ENCODE measurements at places on chromosomes 7 and 10.

DNA sequence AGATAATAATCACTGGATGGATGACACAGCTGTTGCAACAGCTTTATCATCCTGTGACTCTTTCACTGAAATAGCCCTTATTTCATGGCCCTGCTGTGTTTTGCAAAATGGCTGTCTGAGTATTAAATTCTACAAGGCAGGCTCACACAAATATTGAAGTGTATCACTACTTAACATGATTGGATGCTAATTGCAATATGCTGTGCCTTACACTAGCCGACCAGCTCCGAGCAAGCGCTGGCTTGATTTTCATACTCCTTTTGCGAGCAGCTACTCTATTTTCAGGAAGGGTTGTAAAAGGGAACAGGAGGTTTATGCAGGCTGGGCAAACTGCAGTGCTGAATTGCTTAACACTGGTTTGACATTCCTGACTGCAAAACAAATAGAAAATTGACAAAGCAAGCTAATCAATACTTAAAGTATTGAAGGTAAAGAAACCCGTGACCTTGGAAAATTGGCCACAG is 121.6 kb downstream of the CACNB2 start:
- no peak for DNase-seq

GRCh38 chr10:76408646-76409045 is 977.2 kb downstream of the LRMDA start:
- DNase-seq = no peak

DNA sequence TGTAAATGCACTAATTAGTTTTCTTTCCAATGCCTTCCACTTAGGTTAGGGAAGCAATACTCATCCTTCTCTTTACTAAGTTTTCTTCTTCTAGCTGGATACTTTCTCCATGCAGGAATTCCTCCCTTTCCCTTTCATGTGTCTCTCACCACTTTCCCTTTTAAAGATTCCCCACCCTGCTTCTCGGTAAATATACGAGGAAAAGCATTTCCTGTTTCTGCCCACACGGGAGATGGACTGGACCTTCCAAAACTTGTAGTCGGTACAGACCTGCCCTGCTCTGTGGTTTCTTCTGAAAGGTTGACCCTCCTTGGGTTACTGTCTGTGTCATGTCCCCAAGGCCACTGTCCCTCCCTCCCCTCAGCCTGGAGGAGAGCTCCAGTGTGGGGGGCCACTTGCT is 58.9 kb upstream of the LYZL2 start:
- no peak for DNase-seq

GRCh38 chr7:99531354-99531765 is 20.6 kb downstream of the FAM200A start:
- DNase-seq = no peak

GRCh38 chr7:55066524-55066923 is 47.7 kb downstream of the EGFR start:
- no peak for DNase-seq

GRCh38 chr10:34033078-34033477 is 698.6 kb upstream of the NRP1 start:
- no peak for DNase-seq

DNA sequence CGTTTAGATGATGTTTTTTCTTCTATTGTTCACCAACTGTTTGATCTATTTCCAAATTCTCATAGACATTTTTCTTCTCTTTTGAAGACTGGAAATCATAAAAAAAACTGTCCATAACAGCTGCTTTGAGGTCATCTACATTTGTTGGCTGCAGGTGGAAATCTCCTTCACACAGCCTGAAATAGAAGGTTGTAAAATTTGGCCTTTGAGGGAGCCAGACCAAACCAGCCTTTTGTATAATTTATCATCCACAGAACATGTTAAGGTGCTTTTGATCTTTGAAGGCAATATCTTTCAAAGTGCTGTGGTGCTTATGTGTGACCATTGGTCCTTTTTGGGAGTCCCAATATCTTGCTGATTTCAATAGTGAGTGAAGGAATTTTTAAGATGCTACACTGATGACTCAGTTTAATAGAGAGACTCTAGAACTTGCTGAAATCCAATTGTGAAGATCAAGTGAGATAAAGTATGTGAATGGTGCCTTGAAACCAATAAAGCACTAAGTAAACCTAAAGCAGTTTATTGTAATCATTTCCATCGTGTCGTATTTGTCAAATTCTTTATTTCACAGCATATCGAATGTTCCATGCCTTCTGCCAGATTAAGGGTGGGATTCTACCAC is 5.4 kb downstream of the FERD3L start:
- no peak for DNase-seq

GRCh38 chr10:45580371-45581215 is 92.0 kb downstream of the ZFAND4 start:
- DNase-seq = no peak

DNA sequence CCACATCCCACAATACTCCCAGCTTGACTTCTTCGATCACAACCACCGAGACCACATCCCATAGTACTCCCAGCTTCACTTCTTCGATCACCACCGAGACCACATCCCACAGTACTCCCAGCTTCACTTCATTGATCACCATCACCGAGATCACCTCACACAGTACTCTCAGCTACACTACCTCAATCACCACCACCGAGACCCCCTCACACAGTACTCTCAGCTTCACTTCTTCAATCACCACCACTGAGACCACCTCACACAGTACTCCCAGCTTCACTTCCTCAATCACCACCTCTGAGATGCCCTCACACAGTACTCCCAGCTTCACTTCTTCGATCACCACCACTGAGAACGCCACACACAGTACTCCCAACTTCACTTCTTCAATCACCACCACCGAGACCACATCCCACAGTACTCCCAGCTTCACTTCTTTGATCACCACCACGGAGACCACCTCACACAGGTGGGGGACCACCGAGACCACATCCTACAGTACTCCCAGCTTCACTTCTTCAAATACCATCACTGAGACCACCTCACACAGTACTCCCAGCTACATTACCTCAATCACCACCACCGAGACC is 8.6 kb downstream of the MUC3A start:
- DNase-seq = no peak

GRCh38 chr7:158795272-158795671 is 34.0 kb downstream of the ESYT2 start:
- DNase-seq = no peak

GRCh38 chr7:2566348-2566889 is 7.6 kb downstream of the IQCE start:
- no peak for DNase-seq

GRCh38 chr7:49367072-49367471 is 406.4 kb upstream of the VWC2 start:
- DNase-seq = no peak

DNA sequence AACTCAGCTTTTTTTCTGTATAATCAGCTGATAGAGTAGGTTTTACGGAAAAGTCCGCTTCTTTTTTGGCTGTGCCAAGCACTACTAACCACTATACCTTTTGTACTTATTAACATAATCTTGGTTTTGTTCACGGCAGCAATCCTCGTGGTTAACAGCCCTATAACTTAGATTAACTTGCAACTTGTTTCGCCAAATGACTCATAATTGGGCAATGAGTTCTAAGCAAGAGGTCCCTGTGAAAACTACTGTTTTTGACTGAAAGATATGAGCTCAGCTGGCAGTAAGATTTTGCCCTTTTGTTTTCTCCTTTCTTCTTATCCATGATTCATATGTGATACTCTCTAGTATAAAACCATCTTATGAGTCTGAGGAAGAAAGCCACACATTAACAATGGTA is 345.0 kb upstream of the PCDH15 start:
- no peak for DNase-seq

GRCh38 chr10:132684164-132684891 is 101.6 kb downstream of the NKX6-2 start:
- DNase-seq = no peak

- no peak for DNase-seq
Measured at GRCh38 chr10:34423673-34424625, 391.1 kb downstream of the PARD3 start.

- no peak for DNase-seq
Measured at GRCh38 chr7:43584195-43584586, 1.3 kb downstream of the STK17A start.

DNA sequence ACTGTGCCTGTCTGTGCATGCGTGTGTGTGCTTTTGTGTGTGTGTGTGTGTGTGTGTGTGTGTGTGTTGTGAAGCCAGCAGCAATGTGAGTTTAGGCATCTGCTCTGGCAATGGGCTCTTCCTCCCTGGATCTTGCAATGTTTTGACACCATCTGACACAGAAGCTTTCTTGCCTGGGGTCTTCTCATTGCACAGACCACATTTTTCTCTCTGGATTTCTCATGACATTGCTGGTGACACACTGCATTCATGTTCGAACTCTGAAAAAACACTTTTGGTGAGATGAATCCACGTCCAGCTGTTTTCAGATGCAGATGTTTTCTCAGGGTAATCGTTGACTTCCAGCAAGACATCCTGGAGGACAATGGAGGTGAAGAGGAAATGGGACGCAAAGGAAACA is 63.0 kb upstream of the FZD8 start:
- no peak for DNase-seq

DNA sequence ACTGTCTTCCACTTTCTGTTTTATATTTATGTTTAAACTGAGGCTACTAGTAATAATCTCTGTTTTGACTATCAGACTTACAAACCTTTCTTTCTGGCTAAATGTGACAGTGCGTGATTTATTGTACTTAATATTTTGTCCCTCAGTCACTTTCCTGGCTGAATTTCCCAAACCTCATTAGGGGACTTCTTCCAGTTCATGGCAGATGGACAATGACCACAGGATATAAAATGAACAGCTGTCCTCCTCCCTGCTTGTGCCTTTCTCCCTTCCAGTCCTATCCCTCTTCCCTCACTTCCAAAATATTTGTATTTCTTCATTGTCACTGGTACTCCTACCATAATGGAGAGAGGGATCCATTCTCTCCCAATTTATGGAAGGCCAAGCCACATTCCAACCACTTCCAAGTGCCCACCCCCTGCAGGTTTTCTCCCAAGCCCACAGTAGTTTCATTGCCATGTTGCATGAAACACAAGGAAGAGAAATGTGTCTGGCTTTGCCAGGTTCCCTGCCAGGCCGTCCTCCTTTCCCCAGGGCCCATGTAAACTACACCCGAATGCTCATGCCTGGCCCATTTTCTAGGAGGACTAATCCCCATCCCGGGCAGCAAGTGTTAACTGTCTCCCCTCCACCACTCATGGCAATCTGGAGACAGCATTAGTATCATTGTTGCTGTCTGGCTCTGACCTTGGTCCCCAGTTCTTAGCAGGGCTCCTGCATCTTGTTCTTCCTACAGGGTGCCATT is 269.5 kb upstream of the SLC26A5 start:
- DNase-seq = no peak

GRCh38 chr10:106978756-106979155 is 185.8 kb downstream of the SORCS1 start:
- no peak for DNase-seq

GRCh38 chr10:104391150-104391968 is 37.7 kb downstream of the CFAP58 start:
- no peak for DNase-seq

DNA sequence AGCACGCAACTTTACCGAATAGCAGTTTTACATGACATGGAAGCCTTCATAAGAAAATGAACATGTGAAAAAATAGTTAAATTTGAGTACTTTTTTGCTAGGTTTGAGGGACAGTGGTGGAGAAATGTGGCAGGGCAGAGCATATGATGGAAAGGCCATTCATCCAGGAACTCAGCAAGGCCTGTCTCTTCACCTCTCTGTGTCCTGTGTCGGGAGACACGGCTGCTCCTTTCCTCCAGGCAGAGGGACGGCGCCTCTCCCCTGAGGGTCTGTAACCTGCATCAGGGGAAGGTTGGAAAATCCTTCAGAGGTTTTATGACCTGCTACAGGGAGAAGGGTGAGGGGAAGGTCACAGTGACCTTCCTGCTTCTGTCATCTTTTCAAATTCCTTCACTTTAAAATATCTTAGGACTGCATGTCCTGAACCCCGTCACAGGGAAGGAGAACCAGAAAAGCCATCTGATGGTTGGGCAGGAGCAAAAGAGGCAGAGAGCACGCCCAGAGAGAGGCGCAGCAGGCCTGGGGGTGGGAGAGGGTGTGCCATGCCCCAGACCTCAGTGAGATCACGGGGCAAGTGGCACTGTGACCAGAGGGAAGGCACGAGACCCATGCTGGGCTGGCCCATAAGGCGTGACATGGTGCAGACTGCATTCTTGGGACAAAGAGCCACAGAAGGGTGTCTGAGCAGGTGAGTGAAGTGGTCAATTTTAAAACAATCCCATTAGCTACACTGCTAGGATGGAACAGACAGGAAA is 44.0 kb downstream of the GSDME start:
- no peak for DNase-seq

GRCh38 chr10:78905957-78906308 is 162.8 kb upstream of the ZMIZ1 start:
- DNase-seq = no peak

- no peak for DNase-seq
Measured at GRCh38 chr7:88169717-88170320, 50.0 kb downstream of the SRI start.

DNA sequence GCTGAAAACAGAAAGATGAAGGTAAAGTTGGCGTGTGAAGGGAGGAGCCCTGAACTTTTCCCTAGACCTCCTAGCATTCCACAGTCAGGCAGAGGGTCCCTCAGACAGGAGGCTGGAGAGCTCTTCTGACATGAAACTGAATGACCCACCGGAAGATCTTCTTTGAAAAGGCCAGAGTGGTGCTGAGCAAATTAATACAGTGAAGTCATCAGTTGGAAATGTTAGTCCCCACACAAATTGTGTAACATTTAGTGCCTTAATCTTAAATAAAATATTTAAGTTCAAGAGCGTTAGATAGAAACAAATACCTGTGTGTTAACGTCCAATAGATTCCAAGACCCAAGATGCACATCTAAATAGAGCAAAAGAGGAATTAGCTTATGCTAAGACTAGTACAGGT is 49.0 kb upstream of the WNT16 start:
- DNase-seq = no peak

- DNase-seq = no peak
Measured at GRCh38 chr7:112550468-112551060, 69.8 kb downstream of the LSMEM1 start.

GRCh38 chr10:24463611-24464426 is 254.9 kb downstream of the KIAA1217 start:
- no peak for DNase-seq

GRCh38 chr7:155109121-155109520 is 39.0 kb downstream of the HTR5A start:
- DNase-seq = no peak

- no peak for DNase-seq
Measured at GRCh38 chr7:1532456-1533254, 2.2 kb downstream of the MAFK start.

DNA sequence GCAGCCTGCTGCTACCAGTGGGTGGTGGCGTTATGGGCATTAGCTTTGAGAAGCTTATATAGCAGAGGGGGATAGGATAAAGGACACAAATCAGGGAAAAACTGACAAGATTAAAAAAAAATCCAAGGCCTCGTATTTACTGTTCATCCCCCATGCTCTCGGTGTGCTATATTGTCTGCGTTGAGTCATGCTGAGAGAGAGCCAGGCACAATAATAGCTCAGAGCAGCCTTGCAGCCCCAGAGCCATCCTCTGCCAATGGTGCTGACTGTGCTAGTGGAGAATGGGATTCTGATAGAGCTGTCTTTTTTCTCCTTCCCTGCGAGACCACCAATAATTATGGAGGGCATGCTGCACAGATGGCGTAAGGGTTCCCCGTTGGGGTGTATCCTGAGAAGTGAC is 51.7 kb upstream of the FZD1 start:
- DNase-seq = no peak
